ENCODE measurements at places on chromosomes 12 and 14.

DNA sequence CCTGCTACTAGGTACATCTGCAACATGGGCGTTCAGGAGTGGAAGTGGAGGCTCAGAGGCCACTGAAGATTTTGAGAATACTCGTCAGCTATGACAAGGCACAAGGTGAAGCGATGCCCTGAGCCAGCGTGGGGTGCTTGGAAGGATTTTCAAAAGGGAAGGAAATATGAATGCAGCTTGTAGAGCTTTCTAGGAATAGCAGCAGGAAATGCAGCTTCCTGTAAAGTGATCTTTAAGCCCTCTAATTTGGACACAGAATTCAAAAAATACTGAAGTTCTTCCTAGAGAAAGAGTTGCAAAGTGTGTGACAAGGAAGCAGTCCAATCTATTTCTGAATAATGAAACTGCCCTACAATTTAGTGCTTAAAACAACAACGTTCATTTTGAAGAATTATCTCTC lies 13.2 kb upstream of the C1S start:
- DNase-seq: no peak

DNA sequence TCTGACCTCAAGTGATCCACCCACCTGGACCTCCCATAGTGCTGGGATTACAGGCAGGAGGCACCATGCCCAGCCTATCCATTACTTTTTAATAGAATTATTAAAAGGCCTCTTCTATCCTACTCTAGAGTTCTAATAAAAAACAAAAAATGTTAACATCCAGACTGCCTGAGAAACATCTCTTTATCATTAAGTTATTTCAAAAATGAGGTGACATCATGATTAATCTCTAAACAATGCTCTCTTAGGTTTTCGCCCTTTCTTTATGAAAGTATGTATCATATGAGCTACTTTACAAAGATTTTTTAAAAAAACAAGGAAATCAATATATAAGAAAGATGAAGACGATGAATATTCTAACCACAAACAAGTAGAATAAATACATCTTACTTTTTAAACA lies 52.6 kb downstream of the FGD6 start:
- no peak for DNase-seq

DNA sequence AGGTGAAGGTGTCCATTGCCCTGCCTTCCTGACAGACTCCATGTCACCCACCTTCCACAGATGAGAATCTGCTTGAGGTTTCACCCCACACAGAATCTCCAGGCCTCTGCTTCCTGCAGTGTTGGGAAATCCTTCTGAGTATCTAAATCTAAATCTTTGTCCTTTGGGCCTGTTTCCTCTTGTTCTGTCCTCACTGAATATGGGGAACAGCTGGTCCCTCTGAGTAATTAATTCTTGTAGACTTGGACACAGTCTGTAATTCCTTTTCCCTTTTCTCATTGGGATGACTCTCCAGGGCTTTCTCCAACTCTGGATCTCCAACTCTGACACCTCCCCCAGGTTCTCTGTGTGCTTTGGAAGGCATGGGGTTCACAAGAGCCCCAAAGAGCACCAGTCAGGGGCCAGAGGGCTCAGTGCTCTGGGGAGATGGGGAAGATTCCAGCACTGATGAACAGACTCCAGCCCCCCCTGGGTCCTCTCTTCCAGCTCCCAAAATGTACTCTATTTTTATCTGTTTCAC lies 2.3 kb upstream of the ACVRL1 start:
- DNase-seq: no peak

- DNase-seq: no peak
Measured at GRCh38 chr12:123278101-123278627, 6.5 kb upstream of the CDK2AP1 start.

DNA sequence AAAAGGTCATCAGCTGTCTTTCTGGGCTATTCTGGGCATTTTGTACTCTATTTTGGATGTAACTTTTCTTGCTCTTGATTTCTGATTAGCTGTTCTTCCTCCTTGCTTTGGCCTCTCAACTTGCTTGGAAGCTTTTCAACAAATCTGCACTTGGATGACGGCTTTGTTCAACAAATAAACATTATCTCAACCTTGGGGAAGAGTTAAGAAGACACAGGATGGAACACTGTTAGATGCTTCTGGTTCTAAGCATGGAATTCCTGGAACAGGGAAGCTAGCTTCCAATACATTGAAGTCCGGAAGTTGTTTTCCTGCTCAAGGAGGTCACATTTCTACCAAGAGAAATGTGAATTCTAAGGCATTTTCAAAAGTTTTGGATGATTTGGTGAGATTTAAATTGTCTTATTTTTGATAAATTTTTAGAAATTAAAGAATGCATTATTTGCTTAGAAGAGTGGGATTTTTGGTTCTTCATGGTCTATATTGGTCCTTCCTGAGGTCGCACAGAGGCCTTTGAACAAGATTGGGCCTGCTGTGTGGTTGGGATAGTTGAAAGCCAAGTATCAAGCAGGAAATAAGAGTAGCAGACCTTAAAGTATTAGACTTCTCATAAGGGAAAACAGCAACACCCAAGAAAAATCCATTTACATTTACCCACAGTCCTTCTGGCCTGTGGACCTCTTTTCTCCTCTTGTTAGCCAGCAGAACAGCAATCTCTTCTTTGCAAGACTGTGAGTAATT lies 59.2 kb downstream of the PPFIBP1 start:
- no peak for DNase-seq

GRCh38 chr12:6820166-6820565 lies 1.5 kb upstream of the GPR162 start:
- no peak for DNase-seq

DNA sequence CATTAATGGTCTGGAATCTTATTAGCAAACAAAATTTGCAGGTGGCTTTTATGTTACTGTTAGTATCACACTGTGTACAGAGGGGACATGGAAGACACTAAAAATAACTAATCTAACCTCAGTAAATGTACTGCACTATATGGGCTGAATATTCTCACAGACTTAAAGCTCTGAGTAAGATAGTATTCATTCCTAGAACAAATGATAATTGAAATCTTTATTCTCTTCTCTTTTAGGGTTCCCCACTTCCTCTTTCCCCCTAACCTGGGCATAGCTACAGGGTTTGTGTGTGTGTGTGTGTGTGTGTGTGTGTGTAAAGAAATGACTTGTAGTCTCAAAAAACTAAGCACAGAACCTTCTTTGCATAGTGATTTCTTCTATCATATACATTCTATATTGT lies 21.4 kb upstream of the HECTD1 start:
- DNase-seq: no peak

GRCh38 chr14:94593749-94594431 lies 12.7 kb downstream of the SERPINA5 start:
- no peak for DNase-seq

- DNase-seq: no peak
Measured at GRCh38 chr14:69376439-69376838, 21.7 kb downstream of the ERH start.

DNA sequence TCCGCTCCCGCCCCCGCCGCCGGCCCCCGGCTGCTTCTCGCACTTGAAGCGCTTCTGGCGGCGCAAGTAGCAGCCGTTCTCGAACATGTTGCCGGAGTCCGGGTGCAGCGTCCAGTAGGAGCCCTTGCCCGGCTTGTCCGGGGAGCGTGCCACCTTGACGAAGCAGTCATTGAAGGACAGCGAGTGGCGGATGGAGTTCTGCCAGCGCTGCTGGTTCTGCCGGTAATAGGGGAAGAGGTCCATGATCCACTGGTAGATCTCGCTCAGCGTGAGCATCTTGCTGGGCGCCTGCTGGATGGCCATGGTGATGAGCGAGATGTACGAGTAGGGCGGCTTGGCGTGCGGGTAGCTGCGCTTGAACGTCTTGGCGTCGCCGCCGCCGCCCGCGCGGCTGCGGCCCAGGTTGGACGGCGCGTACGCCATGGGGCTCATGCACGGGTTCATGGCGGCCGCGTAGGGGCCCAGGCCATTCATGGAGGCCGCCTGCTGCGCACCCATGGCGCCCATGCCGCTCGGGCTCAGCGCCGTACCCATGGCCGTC lies 3.0 kb downstream of the FOXA1 start:
- no peak for DNase-seq

DNA sequence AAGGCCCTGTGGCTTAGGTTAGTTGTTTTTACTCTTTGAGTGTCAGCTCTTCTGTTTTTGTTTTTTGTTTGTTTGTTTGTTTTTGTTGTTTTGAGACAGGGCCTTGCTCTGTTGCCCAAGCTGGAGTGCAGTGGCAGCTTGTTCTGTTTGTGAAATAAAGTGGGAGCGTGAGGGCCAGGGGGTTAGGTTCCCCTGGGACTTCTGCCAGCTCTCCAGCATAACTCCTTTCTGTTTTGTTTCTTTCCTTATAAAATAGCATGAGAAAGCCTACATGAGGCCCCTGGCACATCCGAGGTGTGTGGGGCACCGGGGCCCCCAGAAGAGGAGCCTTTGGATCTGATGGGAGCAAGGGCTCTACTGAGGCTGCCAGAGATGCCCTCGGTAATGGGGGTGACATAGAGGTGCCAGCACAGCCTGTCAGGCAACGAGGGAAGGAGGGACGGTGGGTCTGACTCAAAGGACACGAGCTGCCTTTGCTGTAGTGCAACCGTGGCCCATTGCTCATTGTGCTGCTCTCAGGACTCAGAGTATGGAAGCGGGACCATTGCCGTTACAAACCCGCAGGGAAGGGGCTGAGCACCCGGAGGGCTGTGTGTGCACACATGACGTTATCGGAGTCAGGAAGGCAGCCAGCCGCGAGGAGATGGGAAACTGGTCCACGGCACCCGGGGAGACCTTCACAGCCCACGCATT lies 9.1 kb upstream of the SERPINA11 start:
- peak; percentile 32 for DNase-seq

DNA sequence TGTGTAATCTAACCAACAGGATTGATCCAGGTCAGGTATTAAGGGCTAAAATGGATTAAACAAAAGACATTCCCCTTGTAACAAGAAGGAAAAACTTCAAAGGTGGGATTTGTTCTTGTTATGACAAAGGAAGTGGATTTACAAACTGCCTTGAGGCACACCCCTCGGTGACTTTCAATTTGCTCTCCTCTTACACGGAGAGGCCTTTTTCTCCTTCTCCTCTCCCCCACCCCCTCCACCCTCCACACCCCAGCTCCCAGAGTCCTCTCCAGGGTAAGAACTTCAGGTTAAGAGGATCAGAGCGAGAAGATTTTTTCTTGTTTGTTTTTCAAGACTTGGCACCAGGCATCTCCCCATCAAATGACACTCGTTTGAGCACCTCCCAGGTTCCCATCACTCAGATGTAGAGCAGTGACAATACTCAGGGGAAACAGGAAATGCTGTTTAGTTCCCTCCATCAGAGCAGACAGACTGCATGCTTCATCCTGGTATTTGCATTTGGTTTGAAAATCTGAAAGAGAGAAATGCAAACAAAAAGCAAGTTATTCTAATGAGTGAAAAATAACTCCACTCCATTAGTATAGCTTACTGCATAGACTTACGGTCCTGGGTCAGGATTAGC lies 77.6 kb upstream of the TMEM260 start:
- no peak for DNase-seq

- no peak for DNase-seq
Measured at GRCh38 chr14:80850197-80850814, 91.2 kb downstream of the CEP128 start.

GRCh38 chr14:51716610-51717009 lies 64.9 kb downstream of the FRMD6 start:
- DNase-seq: no peak
